ENCODE measurements at places on chromosomes 5 and 9.

DNA sequence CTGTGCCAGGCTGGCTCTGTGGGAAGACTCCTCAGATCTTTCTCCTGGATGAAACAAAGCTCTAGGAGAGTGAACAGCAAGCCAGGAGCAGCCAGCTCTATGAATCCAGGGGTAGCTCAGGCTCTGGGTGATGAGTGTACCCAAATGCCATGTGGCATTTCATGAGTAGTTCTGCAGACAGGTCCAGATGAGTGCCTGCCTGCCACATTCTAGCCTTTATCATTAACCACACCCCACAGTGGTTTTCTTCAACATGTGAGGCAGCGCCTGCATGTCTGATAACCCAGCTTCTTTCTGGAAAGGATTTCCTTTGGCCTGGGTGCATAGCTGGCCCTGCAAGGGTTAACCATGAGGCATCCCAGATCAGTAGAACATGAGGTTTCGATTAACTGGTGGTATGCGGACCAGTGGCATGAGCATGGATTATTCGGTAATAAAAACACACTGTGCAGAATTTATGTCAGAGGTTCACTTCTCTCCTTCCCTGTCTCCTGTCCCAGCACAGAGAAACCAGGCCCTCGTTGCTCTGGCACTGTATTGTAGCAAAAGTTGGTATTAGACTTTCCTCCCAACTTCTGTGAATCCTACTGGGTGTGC is 381.9 kb upstream of the ZNF462 start:
- DNase-seq, result no peak

DNA sequence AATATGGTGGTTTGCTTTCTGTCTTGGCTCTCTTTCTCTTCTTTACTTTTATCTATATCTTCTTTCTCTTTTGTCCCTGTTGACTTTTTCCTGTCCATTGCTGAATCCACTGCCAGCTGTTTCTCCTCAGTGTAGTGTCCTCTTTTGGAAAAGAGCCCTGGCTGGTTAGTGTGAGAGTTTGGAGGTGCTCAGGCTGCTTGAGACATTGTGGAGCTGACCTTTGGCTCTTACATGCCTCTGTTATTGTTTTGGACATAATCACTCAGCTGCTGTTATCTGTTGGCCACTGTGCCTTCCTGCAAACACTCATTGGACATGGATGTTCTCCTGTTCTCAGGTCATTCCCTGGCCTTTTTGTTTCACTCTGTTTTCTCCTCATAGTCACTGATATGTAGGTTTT is 295.4 kb upstream of the RIOK2 start:
- no peak for DNase-seq

GRCh38 chr9:9645006-9645405 is 967.8 kb downstream of the PTPRD start:
- DNase-seq, result no peak

- no peak for DNase-seq
These were observed 22.1 kb downstream of the ANXA1 start for GRCh38 chr9:73173557-73174329.

GRCh38 chr9:28801144-28801799 is 1228.0 kb upstream of the C9orf72 start:
- no peak for DNase-seq

DNA sequence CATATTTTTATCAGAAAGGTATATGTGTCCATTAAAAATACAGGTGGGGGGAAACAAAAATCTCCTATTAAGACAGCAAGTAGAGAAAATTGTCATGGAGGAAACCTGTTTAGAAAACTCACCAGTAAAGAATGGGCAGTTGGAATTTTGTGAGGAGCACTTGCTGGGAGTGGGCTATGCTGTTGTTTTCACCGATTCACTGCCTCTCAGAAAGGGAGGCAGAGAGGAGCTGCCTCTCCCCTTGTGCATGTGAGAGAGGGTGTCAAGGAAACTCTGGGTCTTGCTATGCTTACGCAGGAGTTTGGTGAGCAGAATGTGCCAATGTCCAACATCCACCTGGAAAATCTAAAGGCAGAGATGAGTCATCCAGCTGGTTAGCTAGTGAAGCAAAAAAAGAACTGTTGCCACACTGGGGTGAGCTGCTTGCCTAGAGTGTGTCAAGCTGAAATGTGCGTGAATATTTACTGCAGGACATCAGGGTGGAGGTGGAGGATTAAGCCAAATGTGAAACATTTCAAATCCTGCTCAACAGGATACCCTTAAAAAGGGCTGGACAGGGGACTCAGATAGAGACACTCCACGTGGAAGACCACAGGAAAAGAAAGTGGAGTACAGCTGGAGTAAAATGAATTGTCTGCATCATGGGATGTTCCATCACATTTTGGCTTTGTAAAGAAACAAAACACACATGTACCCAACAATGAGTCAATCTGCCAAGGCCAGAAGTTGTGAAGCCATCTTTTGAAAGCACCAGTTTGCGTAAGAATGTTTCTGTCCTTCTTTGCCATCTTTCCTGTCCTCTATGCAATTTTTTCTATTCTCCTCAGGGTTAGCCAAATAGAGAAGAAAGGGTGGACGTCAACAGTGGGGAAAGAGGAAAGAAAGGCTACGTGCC is 449.7 kb upstream of the MPDZ start:
- DNase-seq, result no peak

DNA sequence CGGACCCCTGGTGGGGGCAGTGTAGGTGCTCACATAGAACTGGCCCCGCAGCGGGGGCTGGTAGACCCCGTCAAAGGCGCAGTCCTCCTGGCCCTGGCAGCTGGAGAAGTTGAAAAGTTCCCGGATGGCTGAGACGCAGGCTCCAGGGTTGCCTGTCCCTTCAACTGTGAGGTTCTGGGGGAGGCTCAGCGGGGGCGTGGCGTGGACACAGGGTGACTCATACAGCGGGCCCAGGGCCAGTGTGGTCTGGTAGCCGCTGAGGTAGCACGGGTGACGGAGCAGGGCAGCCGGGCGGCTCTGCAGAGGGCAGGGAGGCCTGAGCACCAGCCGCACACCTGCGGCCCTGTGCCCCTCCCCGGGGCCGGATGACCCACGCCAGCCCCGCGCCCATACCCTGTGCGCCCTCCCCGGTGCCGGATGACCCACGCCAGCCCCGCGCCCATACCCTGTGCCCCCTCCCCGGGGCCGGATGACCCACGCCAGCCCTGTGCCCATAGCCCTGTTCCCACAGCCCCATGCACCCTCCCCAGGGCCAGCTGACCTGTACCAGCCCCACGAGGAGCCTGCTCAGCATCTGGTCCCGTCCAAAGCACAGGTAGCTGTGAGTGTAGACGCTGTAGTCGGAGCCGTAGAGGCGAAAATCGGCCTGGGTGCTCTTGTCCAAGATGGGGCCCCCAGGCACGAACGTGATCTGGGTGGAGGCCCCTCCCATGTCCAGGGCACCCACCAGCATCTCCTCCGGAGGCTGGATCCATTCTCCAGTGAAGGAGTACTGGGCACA is 5.0 kb downstream of the ENTPD8 start:
- DNase-seq, result peak; percentile 89

DNA sequence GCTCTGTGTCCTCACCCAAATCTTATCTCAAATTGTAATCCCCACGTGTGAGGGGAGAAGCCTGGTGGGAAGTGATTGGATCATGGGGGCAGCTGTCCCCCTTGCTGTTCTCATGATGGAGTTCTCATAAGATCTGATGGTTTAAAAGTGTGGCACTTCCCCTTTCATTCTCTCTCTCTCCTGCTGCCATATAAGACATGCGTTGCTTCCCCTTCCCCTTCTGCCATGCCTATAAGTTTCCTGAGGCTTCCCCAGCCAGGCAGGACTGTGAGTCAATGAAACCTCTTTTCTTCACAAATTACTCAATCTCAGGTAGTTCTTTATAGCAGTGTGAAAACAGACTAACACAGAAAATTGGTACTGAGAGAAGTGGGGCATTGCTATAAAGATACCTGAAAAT is 107.7 kb downstream of the DMAC1 start:
- no peak for DNase-seq

DNA sequence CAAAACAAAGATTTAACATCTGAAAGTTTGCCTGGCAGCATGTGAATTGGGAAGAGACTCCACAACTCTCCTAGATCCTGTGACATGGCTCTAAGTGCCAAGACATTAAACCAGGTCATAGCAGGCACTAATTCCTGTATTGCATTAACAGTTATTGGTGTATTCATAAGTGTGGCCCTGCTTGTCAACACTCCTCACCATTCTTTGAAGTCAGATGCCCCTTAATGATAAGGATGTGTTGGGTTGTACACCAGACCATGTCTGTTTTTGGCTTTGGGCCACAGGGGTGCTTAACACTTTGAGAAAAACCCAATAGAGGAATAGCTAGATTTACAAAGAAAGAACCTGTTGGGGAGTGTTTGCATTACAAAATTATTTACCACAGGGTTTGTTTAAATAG is 43.4 kb upstream of the PDE8B start:
- DNase-seq, result no peak

- no peak for DNase-seq
These were observed 37.5 kb downstream of the CTNNA1 start for GRCh38 chr5:138790684-138791083.

- DNase-seq, result no peak
These were observed 150.4 kb downstream of the HSPA4 start for GRCh38 chr5:133202066-133202665.

GRCh38 chr9:68961587-68961986 is 52.3 kb downstream of the PRKACG start:
- no peak for DNase-seq

DNA sequence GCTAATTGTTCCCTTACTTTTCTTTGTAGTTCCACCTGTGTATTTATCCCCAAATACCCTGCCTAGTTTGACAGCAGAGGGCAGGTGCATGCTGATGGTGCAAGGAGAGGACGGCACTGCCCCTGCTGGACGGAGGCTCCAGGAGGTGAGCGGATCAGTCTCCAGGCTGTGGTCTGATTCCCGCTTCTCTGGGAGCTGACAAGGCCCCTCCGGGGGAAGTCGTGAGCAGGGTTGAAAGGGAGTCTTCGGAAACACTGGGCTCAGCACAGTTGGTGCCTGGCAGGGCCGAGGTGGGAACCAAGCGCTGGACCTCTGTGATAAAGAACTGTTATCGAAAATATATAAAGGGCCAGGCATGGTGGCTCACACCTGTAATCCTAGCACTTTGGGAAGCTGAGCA is 52.9 kb downstream of the RASGEF1C start:
- DNase-seq, result no peak

GRCh38 chr9:129414993-129415941 is 205.6 kb downstream of the C9orf50 start:
- no peak for DNase-seq

- no peak for DNase-seq
These were observed 697 bp downstream of the SLC1A1 start for GRCh38 chr9:4490705-4491625.

- peak; percentile 86 for DNase-seq
These were observed 228.0 kb downstream of the DCP2 start for GRCh38 chr5:113204525-113205161.

- no peak for DNase-seq
These were observed 142.0 kb downstream of the FAM114A2 start for GRCh38 chr5:153896701-153897100.

DNA sequence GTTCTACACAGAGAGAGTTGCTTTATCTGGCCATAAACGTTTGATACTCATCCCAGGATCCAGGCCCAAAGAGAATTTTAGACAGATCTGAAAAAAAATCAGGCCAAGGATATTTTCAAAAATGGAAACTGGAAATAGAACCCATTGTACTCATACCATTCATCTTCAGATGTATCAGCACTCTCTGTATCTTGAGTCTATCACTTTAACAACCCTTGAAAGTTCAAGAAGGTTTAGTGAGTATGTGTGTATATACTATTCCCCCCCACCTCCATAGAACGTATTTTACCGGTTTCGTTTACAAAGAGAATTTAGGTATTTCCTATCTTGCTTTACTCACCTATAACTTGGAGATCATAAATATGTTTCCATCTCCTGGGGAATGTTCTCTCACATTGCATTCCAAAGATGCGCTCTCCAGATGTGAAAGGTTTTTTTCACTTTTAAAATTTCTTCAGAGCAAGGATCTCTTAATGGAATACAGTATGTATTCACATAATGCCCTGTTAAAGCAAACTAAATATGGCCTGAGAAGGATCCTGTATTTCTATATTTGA is 105.5 kb upstream of the TUT7 start:
- no peak for DNase-seq

GRCh38 chr9:112377684-112378327 is 2.1 kb upstream of the HSDL2 start:
- no peak for DNase-seq

- DNase-seq, result no peak
These were observed 865 bp upstream of the FAM193B start for GRCh38 chr5:177555228-177555627.

DNA sequence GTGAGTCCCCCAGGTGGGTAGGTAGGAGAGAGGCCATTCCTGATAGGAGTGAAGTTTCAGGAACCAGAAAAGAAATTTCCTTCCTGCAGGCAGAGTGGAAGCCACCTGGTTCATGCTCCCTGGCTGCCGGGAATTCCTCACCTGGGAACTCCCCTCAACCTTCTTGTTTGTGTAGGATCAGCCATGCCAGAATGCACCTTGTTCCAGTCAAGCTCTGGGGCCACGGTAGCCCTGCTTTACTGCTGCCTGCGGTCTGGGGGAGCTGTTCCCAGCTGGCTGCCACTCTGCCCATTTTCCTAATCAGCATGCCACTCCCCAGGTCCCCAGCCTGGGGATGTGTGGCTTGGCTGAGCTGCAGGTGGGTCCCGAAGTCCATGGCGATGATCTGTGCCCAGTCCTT is 18.7 kb upstream of the B4GALT1 start:
- DNase-seq, result no peak

DNA sequence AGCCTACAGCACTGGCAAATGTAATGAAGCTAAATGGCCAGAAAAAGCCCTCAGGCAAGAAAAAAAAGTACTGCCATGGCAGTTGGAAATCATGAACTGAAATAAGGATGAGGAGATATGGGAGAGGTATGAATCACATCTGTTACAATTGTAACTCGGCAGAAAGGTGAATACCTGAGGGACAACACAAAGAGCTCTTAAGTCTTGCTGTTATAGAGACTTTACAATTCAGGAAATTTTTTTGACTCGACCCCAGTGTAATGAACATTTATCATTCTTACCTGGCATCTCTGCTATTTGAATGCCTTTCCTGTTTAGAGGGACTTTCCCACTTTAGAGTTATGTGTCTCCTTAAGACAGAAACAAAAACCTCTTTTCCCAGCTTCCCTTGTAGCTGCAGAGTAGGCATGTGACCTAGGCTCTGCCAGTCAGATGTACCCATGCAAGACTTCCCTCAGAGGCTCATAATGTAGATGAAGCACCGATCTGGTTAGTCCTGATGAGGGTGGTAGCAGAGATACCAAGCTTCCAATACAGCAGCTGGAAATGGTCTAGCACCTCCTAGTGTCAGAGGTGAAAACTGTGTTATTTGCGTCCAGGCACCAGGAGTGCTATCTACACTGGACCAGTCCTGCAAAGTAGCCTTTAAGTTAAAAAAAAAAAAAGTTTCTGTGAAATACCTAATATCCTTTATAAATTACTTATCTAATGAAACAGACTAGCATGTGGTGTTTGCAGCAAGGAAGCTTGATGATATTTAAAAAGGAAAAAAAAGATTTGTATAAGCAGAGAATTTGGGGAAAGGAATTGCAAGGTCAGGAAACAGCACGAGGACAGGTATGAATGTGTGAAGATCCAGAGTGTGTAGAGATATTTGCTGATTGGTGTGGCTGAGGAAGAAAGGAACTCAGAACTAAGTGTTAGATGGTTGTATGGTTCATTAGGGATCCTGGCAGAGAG is 146.9 kb upstream of the SLC1A3 start:
- no peak for DNase-seq

All from BE2C (cell line).